ENCODE measurements at places on chromosomes 12 and 14.

DNA sequence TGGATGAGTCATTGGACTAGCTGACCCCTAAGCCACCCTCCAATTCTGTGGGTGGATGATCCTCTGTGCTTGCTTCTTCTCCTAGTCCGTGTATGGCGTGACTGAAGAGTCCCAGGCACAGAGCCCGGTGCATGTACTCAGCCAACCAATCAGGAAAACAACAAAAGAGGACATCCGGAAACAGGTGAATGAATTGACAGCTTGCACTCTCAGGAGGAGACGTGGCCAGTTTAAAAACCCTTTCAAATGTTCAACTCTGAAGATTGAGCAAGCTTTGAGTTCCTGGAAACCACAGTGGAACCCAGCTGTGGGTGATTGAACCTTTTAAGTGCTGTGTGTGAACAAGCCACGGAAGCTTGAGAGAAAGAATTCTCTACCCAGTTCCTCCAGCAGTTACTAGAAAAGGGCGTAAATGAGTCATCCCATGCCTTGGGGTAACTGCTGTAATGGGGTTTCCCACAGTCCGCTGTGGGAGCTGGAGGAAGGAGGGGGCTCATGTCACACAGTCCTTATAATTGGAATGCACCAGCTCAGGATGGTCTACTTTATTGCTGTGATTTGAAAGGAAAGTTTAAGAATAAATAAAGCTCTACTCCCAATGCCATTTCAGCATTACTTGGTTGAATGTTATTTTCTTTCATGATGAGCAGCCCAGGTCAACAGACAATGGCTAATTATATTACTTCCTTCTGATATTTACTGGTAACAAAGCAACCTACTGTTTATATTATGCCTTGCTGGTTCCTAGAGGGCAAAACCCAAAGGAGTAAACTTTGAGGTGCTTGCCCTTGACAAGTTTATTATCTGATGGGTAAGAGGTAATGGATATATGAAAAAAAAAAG, 417.0 kb downstream of the DPF3 start:
- peak; percentile 67 for DNase-seq

GRCh38 chr12:124796303-124796960, 67.2 kb downstream of the SCARB1 start:
- no peak for DNase-seq

DNA sequence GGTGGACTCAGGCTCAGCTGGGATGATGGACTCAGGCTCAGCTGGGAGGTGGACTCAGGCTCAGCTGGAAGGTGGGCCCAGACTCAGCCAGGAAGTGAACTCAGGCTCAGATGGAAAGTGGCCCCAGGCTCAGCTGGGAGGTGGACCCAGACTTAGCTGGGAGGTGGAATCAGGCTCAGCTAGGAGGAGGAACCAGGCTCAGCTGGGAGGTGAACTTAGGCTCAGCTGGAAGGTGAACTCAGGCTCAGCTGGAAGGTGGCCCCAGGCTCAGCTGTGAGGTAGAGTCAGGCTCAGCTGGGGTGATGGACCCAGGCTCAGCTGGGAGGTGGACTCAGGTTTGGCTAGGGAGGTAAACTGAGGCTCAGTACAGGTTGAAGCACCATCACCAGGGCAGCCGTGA, 21.8 kb upstream of the C14orf180 start:
- DNase-seq = no peak

- no peak for DNase-seq
Observed at GRCh38 chr12:27185234-27186021, 58.7 kb upstream of the STK38L start.

- no peak for DNase-seq
Observed at GRCh38 chr12:66491853-66492252, 187.0 kb downstream of the GRIP1 start.

DNA sequence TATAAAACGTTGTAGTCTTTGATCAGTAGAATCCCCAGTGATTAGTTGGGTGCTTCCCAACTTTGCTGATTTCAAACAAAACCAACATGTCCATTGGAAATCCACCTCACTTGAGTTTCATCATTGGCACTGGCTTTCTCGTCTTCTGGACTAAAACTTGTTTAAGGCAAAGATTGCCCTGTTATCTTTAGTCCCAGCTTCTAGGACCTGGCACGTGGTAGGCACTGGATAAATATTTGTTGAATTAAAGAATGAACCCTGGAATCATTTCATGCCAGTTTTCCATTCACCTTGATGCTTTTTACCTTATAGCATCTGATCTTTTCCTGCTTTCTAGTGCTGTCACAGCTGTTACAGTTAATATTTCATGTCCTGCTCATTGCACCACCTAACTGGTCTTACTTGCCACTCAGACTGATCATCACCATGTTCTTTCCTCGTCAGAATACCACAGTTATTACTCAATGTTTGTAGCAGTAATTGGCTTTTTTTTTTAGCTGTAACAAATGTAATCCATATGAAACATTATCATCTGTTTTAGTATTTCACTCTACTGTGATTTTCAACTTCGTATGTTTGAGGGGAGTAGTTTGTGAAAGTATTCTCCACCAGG, 7.3 kb upstream of the C12orf50 start:
- no peak for DNase-seq

- DNase-seq = no peak
Observed at GRCh38 chr14:59200195-59200594, 11.7 kb downstream of the DAAM1 start.

- DNase-seq = no peak
Observed at GRCh38 chr14:100748944-100749343, 22.3 kb downstream of the DLK1 start.

DNA sequence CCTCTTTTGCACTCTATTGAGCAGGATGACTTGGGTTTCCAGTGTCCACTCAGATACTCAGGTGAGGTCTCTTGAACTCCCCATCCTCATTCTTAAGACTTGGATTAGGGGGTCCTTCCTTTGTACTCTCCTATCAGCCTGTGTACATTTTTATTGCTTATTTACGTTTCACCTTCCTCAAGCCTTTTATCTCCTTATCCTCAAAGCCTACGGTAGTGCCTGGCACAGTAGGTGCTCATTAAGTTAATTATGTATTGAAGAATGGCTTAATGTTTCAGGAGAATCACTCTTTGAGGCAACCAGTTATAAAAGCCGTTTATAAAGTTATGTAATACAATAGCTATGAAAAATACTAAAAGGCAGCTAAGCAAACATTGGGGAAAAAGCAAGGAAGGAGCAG, 315.7 kb downstream of the NPAS3 start:
- DNase-seq = no peak
